AG08395 (cell line): ENCODE measurements at places on chromosomes 7 and 10.

DNA sequence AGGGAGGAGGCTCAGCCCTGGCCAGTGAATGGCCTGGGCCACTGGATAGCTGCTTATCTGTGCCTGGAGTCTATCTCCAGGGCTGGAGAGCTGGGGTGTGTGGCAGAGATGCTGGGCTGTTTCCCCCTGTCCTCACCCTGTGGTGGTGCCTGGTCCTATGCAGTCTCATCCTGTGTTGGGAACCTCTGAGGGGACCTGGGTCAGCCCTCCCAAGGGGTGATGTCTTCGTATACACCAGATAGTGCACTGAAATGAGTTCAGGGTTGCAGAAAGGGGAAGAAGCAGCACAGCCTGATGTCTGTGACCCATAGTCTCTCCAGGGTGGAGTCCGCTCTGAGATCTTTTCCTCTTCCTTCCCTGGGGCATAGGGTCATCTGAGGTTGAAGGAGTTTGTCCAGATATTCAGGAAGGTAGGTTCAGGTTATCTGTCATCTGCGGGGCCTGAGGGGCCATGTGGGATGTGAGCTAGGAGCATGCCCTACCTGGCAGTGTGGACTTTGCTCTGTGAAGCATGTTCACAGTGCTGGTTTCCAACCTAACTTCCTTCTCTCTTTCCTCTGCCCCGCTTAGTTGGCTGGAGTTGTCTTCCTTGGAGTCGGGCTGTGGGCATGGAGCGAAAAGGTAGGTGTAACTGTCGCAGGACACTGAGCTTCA lies 33.4 kb upstream of the SH2D4B start:
- no peak for DNase-seq

- no peak for DNase-seq
Measured at GRCh38 chr7:41013117-41013516, 689.8 kb downstream of the INHBA start.

DNA sequence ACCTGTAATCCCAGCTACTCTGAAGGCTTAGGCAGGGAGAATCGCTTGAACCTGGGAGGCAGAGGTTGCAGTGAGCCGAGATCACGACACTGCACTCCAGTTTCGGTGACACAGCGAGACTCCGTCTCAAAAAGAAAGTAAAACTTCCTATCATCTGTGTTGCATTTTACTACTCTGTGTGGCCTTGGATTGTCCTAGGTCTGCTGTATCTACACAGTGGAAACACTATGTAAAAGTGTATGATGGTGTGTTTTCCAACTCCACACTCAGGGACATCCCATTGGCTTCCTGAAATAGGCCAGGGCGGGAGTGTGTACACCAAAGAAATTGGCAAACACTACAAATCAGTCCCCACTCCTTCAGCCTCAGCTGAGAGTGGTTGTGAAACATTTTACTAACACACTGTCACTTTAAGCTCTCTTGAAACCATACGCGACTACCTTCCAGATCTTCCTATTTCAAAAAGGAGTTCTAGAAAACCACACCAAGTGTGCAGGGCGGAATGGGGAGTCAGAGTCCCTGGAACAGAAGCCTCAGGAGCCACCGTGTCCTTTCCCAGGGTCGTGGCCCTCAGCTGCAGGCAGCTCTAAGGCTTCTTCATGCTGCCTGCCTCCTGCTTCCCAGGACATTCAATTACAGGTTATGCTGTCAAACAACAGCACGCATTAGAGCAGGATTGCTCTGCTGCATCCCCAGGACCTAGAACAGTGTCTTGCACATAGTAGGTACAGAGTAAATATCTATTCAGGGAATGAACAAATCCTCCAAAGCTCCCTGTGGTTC lies 275.4 kb downstream of the PARD3 start:
- peak; percentile 46 for DNase-seq

- DNase-seq: peak; percentile 97
Measured at GRCh38 chr7:101099969-101100781, 14.9 kb downstream of the TRIM56 start.

DNA sequence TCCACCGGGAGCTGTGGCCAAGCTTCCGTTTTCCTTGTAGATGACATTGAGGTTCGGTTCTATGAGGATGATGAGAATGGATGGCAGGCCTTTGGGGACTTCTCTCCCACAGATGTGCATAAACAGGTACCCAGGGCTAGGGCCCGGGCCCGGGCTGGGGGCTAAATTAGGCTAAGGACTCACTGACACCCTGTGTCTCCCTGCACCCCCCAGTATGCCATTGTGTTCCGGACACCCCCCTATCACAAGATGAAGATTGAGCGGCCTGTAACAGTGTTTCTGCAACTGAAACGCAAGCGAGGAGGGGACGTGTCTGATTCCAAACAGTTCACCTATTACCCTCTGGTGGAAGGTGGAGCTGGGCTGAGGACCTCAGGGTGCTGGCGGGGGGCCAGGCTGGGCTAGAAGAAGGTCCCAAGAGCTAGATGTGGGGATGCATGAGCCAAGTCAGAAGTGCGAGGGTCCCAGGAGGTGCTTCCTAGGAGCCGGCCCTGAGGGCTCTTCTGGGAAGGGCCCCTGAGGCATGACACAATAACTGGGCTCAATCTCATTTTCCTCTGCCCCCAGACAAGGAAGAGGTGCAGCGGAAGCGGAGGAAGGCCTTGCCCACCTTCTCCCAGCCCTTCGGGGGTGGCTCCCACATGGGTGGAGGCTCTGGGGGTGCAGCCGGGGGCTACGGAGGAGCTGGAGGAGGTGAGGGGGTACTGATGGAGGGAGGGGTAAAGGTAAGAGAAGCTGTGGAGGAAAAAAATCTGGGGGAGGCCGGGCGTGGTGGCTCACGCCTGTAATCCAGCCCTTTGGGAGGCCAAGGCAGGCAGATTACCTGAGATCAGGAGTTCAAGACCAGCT lies 2.9 kb downstream of the NFKB2 start:
- DNase-seq: no peak
